ENCODE measurements at places on chromosomes 3 and 15.

- no peak for DNase-seq
Observed at GRCh38 chr3:116579840-116580239, 129.7 kb upstream of the TUSC7 start.

- DNase-seq = no peak
Observed at GRCh38 chr15:94943888-94944287, 712.5 kb downstream of the MCTP2 start.

GRCh38 chr3:62587579-62588031, 214.3 kb upstream of the FEZF2 start:
- DNase-seq = no peak

DNA sequence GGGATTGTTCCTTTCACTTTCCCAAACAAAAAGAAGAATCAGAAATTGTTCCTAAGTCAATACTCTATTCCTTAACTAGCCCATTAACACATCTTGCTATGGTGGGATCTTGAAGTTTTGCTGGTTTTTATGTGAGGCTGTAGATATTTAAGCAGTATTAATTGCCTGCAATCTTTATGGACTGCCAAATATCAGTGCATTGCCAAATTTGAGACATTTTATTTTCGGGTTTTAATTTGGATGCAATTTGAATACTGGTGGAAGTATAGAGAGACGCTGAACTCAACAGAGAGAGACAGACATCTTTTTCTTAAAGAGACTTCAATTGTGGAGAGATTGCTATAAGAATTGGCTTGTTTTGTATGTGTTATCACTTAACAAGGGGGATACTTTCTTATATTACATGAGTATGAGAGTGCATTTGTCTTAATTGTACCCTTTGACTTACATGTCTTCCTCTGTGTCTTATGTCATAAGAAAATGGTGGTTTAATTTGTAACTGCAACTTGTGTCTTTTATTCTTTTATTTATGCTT, 10.0 kb downstream of the CADM2 start:
- no peak for DNase-seq

- DNase-seq = no peak
Observed at GRCh38 chr3:64360280-64360679, 135.0 kb upstream of the PRICKLE2 start.

GRCh38 chr15:90103701-90104329, 1.5 kb upstream of the IDH2 start:
- no peak for DNase-seq

DNA sequence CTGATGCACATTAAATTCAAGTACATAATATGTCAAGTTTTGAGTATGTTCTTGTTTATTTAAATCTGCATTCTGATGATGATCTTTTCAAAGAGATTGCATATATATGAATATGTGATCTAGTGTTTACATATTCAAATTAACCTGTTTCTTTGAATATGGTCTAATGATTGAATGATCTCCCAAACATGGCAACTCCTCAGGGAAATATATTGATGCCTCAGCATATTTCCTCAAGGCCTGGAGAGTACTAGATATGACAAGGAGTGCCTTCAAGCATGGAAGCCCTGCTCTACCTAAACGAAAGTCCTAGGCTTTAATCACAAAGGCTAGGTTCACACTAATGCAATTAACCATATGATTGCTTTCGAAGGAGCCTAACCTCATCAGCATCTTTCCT, 532.8 kb downstream of the ZIC1 start:
- no peak for DNase-seq

GRCh38 chr3:187941848-187942194, 196.6 kb upstream of the BCL6 start:
- no peak for DNase-seq

DNA sequence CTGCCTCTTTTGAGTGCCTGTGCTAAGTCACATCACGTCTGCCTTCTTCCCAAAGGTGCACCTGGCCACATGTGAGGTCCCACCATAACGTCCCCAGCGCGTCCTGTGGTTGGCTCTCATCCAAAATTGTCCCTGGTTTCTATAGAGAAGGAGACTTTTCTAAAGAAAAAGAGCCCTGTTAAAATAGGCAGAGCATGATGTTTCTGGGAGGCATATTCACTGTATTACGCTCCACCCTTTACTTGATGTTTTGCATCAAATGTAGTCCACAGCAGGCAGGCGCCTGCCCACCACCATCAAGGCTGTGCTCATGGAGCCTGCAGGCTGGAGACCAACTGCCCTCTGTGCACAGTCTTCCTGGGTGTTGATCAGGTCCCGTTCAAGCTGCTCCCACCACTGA, 36.3 kb downstream of the WHAMM start:
- no peak for DNase-seq

- DNase-seq = no peak
Observed at GRCh38 chr3:191972714-191973398, 511.9 kb downstream of the PYDC2 start.

- no peak for DNase-seq
Observed at GRCh38 chr3:38669668-38670067, 20.2 kb upstream of the SCN5A start.

DNA sequence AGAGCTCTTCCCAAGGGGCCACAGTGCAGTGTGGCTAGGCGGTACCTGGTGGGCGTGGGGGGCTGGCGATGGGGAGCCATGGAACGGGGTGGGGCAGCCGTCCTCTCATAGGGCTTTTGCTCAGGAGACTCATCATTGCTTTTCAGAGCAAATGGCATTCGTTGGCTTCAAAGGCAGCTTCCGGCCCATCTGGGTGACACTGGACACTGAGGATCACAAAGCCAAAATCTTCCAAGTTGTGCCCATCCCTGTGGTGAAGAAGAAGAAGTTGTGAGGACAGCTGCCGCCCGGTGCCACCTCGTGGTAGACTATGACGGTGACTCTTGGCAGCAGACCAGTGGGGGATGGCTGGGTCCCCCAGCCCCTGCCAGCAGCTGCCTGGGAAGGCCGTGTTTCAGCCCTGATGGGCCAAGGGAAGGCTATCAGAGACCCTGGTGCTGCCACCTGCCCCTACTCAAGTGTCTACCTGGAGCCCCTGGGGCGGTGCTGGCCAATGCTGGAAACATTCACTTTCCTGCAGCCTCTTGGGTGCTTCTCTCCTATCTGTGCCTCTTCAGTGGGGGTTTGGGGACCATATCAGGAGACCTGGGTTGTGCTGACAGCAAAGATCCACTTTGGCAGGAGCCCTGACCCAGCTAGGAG, 40.8 kb downstream of the MESD start:
- DNase-seq = no peak

GRCh38 chr3:45057557-45057956, 31.5 kb downstream of the CLEC3B start:
- no peak for DNase-seq

DNA sequence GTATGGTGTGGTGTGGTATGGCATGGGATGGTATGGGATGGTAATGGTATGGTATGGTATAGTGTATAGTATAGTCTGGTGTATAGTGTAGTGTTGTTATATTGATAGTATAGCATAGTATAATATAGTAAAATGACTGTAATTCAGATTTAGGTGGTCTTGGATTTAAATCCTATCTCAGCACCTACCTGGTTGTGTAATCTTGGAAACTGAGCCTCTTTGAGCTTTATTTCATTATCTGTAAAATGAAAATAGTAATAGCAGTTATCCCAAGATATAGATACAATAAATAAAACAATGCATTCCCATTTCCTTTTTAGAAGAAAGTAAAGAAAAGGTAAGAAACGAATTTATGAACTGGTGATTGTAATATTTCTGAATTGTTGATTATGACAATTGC, 27.5 kb upstream of the MEF2A start:
- DNase-seq = no peak

- no peak for DNase-seq
Observed at GRCh38 chr3:4588466-4588865, 95.3 kb downstream of the ITPR1 start.

- no peak for DNase-seq
Observed at GRCh38 chr15:22265056-22265945, 185.0 kb downstream of the OR4M2 start.

DNA sequence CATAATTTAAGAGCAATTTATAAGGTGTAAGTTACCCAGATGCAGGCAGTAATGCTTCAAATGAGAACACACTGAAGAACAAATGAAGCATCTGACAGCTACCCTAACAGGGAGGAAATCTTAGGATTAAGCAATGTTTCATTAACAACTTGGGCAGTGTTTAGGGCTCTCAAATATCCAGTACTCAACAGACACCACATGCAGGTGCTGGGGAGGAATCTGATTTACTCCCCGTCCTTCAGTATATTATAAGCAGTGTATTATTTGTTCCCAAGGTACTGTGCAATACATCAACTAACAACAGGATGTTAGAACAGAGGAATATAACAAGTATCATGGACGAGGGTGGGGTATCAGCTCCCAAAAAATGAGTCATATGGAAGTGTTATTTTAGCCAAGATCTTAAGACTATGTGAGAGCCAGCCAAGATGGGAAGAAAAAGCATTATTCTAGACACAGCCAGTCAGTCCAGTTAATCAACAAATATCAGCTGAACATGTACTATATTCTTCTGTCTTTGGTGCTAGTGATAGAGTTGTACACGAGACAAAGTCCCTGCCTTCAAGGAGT, 20.4 kb downstream of the BTBD1 start:
- DNase-seq = no peak

- DNase-seq = no peak
Observed at GRCh38 chr3:153927107-153927506, 194.1 kb upstream of the ARHGEF26 start.

Measured in vagina (tissue), 2 donors.